ENCODE measurements at places on chromosomes 3 and 15.

GRCh38 chr3:117011687-117012250 lies 302.2 kb downstream of the TUSC7 start:
- no peak for DNase-seq

DNA sequence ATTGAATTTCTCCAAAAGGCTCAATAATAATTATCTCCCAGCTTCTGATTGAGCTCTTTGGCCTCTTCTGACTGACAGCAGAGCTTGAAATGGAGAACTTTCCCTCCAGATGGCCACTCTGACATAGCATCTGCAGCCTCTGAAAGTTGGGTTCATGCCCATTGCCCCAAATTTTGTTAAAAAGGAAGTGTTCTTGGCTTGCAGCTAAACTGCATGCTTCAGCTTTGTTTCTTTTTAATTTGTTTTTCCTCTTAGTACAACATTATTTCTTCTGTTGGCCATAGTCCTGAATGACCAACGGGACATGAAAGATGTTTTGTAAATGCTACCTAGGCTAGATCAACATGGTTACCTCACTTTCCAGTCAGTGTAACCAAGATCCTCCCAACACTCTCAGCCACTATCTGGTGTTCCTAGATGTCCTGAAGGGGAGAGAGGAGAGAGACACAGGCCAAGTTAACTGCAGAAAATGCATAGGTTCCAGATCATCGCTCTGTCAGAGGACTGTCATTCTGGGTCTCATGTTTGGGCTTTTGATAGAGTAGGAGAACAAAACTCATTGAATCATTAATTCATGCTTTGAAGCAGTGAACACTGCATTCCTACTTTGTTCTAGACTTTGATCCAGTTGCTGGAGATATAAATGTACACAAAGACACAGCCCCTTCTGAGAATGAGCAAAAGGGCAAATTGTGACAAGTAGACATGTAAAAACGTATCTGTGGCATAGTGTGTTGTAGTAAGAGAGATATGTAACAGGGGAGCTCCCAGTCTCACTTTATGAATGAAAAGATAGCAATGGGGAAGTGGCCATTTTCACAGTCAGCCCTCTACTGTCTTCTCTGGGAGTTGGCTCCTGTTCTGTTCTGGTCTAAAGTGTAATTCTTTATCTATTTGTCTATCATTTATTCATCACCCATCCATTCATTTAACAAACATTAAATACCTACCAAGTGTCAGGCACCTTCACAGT lies 156.2 kb downstream of the ZNF621 start:
- no peak for DNase-seq

- no peak for DNase-seq
Measured at GRCh38 chr15:68348081-68348480, 70.5 kb downstream of the FEM1B start.

- DNase-seq: no peak
Measured at GRCh38 chr3:194129581-194130133, 6.3 kb upstream of the HES1 start.

DNA sequence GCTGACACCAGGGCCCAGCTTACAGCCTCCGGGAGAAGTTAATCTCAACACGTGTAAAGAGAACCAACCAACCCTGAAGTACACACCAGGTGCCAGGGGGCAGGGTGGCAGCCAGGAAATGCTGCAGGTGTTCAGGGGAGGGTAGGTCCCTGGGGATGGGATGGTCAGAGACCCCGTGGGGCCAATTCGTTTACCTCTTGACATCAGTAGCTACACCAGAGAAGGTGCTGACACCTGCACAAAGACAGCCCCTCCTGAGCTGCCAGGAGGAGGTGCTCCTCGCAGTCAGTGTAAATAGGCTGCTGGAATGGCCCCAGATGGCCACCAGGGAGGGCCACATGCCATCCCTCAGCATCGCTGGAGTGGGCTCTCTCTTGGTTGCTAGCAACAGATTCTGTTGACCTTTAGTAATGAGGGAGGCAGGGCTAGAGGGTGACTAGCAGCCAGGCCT lies 52.8 kb downstream of the CORO2B start:
- no peak for DNase-seq

GRCh38 chr15:28075573-28075972 lies 23.5 kb downstream of the OCA2 start:
- DNase-seq: no peak

GRCh38 chr3:37096975-37097374 lies 77.4 kb downstream of the LRRFIP2 start:
- DNase-seq: no peak

DNA sequence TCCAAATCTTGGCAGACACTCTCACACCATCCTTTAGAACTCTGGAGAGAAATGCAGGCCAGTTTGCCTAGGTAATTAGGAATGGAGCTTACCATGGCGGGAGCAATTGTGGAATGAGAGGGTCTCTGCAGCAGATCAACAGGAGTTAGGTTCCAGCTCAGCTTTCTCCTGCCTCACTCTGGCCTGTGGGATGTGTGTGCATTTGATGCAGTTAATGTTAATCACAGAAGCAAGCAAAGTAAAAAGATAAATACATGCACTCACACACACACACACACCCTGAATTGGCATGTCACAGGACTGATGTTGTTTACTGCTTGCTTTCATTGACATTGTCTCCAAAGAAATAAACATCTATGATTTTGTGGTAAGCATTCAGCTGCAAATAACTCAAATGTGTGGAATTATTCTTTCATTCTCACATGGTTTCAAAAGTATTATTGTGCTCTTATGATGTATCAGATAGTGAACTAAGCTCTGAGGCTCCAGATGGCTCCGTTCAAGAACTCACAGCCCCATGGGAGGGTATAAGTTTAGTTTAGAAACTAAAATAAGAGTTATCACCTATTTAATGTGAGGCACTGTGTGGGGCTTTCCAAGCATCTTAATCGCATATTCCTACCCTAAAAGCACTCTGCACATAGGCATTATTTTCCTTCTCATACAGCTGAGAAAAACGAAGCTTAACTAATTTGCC lies 31.3 kb upstream of the BFSP2 start:
- no peak for DNase-seq

GRCh38 chr3:197555281-197556261 lies at the start of gene BDH1:
TSS of gene BDH1 (minus strand) at chr3:197555968. CDS start at chr3:197546443, 9,525 bp downstream.
- DNase-seq: peak; percentile 30

GRCh38 chr15:52462806-52463360 lies 65.8 kb downstream of the MYO5A start:
- no peak for DNase-seq

DNA sequence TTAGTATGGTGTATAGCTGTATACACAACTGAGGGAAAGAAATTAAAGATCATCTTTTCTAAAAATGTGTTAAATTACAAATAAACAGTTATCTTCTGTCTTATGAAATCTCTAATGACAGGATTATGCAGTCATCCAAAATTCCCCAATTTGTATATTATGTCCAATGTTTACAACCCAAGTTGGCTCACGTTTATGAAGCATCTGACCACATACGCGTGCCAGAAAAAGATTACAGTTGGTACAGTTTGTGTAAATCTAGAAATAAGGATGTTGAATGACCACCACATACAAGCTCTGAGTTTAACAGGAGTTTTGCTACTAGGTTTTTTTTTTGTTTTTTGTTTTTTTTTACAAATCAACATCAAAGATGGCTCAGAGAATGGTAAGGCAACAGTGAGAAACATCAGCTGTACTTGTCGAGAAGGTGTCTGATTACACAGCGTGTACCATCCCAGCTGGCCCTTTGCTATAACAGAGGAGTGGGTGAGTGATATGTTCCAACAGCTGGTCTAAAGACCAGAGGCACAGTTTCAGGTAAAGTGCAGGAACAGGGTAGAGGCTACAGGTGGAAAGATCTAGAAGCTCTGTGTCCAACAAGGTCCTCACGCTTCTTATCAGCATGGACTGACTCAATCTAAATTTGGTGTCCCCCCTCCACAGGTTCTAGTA lies 47.1 kb downstream of the USF3 start:
- no peak for DNase-seq

GRCh38 chr3:12903000-12903800 lies 61.8 kb upstream of the RPL32 start:
- DNase-seq: no peak

DNA sequence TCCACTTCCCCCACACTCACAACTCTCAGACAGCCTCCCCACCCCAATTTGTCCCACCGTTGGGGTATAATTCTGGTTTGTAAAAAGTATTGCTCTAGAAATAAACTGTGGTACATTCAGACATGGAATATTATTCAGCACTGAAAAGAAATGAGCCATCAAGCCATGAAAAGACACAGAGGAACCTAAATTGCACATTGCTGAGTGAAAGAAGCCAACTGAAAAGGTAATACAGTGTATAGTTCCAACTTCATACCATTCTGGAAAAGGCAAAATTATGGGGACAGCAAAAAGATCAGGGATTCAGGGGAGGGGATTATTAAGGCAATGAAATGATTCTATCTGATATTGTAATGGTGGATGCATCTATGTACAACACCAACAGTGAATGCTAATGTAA lies 10.5 kb downstream of the ANXA2 start:
- no peak for DNase-seq

- DNase-seq: peak; percentile 65
Measured at GRCh38 chr3:15427182-15427880, at the start of the genes EAF1 and METTL6. TSS of gene EAF1 (plus strand) at chr3:15427598. CDS start at chr3:15427780, 182 bp downstream. TSS of gene METTL6 (minus strand) at chr3:15427544. CDS start at chr3:15426511, 1,033 bp downstream.

DNA sequence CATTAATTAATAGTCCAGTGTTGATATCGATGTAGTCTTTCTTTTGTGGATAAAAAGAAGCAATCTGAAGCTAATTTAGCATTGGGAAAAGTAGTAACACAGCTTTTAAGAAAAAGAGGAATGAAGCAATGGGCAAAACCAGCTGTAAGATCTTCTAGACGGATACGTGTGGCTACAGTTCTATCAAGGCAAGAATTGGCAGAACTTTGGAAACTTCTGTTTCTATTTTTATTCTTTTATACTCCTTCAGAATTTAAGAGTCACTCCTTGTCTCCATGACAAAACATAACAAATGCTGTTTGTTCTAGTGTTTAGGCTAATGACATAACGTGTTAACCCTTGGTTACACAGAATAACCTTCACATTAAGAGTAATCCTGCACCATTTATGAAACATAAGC lies 289.2 kb downstream of the ROBO2 start:
- no peak for DNase-seq

GRCh38 chr3:71120012-71120411 lies 463.5 kb downstream of the FOXP1 start:
- DNase-seq: no peak

- no peak for DNase-seq
Measured at GRCh38 chr3:186464424-186465093, 79.6 kb downstream of the CRYGS start.

DNA sequence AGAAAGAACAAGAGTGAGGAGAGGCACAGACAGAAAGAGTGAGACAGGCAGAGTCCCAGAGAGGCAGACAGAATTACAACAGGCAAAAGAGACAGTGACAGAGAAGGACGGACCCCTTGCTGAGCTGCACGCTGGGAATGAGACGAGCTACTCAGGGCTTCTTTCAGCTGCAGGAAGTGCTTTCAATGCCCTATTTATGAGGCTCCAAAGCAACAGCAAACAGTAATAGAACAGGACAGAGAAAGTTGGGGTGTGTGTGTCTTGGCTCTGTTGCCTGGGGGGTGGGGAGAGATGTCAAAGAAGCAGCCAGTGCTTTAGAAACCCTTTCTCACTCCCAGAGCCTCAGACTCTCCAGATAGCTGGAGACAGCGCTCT lies 502 bp upstream of the TIMP4 start:
- DNase-seq: no peak

DNA sequence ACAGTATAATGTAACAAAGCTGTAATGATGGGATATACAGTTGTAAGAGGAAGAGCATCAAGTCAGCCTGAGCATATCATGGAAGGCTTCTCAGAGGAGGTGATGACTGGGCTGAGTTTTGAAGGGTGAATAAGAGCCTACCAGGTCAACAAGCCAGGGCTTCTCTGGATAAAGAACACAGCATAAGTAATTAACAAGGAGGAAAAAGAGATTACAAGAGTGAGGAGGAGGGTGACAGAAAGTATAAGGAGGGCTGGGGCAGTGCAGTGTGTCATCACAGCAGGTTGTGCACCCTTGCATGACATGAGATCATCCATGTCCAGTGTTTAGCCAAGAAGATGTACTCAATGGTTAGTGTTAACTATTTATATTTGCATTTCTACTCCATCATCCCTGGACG lies 16.9 kb upstream of the SPATA12 start:
- no peak for DNase-seq

DNA sequence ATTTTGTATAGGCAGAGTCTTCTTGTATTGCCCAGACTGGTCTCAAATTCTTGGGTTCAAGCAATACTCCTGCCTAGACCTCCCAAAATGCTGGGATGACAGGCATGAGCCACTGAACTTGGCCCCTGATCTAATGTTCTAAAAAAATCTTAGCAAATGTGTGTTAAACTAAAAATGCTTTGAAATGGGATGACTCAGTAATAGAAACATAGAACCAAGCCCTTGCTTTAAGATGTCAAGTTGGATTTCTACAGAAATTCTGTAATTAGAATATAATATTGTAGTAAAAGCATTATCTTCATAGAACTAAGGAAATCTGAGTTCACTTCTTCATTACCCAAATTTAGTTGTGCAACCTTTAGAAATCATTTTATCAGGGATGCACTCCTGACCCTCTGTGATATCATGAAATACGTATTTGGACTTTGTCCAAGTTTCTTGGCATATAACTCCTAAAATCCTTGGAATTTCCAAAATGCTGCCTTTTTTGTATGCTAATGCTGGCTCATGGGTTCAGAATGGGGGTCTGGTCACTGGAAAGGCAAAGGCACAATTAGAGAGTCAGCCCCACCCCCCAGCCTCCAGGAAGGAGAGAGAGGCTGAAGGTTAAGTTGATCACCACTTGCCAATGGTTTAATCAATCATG lies 217.3 kb downstream of the TP63 start:
- no peak for DNase-seq

GRCh38 chr3:87082796-87083440 lies 92.0 kb upstream of the VGLL3 start:
- no peak for DNase-seq

DNA sequence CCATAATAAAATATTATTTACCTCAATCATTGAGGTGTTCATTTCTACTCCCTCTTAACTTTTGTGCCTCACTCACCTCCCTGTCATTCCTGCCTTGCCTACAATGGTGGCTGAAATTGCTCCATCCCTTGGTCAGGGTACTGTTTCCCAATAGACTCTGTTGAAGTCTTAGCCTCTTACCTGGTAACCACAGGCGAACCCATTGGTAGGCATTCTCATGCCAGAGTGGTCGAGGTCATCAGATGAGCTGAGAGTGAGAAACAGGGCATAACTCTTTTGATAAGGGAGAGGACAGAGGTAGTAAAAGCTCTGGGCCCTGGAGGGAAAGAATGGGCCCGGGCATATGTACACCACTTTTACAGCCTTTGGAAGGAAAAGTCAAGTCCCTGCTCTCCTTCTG lies 265.6 kb downstream of the ARRDC4 start:
- DNase-seq: no peak

- no peak for DNase-seq
Measured at GRCh38 chr15:91952216-91952615, 98.7 kb downstream of the SLCO3A1 start.

- no peak for DNase-seq
Measured at GRCh38 chr3:50170689-50171088, 15.6 kb downstream of the SEMA3F start.

DNA sequence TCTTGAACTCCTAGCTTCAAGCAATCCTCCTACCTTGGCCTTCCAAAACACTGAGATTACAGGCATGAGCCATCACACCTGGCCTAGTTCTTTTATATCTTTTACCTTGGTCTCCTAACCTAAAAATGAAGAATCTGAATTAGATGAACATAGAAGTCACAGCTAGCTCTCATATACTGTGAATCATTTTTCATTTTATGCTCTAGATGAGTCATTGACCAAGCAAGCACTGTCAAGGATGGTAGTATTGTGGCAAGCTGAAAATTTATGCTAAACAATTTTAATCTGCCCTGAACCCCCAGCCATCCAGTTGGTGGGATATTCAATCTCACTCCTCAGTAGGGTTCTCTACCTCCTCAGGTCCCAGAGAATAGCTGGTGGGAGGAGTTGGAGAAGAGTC lies 48.3 kb upstream of the DNAJC13 start:
- no peak for DNase-seq

- DNase-seq: no peak
Measured at GRCh38 chr15:85627213-85627935, 167.4 kb downstream of the KLHL25 start.

Measured in stimulated activated CD4-positive, alpha-beta T cell treated with anti-CD3 and anti-CD28 coated beads, Interleukin-15, amount 100 ng/mL, for 1 hour (primary cell).